ENCODE measurements at places on chromosomes 16 and 17.

DNA sequence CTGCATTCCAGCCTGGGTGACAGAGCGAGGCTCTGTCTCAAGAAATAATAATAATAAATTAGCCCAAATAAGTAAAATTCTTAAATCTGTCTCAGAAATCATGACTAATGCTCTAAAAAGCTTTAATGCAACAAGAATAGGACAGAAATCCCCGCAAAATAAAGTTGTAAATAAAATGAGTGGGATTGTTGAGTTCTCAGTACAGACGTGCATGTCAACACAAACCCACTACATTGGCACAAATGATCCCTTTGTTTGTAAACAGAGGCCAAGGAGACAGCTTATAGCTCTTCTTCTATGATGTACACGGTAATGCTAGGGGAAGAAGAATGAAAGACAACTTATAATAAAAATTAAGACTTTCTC is 6.0 kb downstream of the STAT5B start:
- DNase-seq, result peak; percentile 22

GRCh38 chr16:15545544-15545943 is 97.4 kb downstream of the MARF1 start:
- no peak for DNase-seq

- DNase-seq, result no peak
Measured at GRCh38 chr16:85235991-85236817, 123.9 kb upstream of the CIBAR2 start.

- DNase-seq, result no peak
Measured at GRCh38 chr16:48481772-48482171, 96.6 kb upstream of the SIAH1 start.

- DNase-seq, result peak; percentile 70
Measured at GRCh38 chr17:48626245-48627117, at the start of gene HOXB9. HOXB9 (minus strand) TSS chr17:48626358; CDS start chr17:48626269, 89 bp downstream.

DNA sequence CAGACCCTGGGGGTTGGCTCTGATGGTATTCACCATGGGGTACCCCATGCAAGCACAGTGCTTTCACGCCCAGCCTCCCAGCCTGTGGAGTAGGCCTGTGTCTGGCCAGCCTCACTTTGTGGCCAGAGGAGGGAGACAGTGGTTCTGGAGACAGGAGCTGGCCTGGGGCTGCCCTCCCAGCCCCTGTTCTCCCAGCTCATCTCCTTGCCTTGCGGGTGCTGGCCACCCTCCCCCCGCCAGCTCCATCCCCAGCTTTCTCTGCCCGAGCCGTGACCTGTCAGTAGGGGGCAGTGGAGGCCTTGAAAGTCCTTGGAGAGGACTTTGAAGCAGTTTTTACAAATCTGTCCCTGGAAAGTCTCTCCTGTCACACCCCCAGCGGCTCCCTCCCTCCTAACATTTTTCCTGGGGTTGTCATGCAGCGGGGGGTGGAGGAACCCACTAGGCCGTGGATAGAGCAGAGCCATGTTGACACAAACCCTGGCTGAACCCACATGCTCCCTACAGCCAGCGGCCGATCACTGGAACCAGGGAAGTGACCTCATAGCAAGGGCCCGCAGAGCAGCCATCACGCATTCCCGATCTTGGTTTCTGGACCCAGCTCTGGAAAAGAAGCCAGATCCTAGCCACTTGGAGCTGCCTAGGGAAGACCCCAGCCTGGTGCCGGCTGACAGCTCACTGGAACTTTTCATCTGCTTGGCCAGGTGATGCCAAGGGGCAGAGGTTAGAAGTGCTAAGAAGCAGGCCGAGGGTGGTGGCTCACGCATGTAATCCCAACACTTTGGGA is 289.4 kb downstream of the SEC14L1 start:
- peak; percentile 98 for DNase-seq
